ENCODE measurements at places on chromosomes 7 and 10.
A peak's percentile ranks its signal among the peaks of the same experiment; 100 is the strongest.

DNA sequence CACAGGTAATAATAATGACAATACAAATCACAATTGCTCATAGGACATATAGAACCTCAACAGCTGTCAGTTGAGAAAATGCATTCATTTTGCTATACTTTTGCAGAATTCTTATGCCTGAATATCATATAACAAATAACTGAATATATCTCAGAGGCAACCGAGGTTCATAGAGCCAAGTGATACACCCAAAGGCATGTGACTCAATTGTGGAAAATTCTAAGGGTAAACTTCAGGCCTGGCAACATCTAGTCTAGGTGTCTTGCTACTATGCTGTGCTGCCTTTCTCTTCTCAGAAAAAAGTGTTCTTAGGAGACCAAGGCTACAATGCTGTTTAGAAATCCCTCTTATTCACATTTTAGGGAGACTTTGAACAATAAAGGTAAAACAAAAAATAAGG, 270.7 kb downstream of the BAMBI start:
- DNase-seq, result no peak

DNA sequence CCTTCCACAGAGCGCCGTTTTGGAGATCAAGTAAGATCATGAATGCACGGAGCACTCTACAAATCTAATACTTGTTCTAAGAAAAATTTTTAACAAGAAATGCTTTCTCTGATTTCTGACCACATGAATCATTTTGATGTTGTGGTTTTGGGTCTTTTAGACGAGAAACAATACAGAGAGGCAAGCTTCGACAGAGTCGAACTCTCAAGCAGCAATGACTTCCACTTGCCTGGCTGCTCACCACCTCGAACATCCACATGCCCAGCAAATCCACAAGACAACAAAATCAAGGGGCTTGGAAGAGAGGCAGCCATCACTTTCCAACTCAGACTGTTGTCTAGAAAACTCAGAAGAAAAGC, 69.4 kb upstream of the GSDME start:
- DNase-seq, result no peak

- no peak for DNase-seq
Measured at GRCh38 chr10:132359305-132360040, 27.5 kb downstream of the LRRC27 start.

DNA sequence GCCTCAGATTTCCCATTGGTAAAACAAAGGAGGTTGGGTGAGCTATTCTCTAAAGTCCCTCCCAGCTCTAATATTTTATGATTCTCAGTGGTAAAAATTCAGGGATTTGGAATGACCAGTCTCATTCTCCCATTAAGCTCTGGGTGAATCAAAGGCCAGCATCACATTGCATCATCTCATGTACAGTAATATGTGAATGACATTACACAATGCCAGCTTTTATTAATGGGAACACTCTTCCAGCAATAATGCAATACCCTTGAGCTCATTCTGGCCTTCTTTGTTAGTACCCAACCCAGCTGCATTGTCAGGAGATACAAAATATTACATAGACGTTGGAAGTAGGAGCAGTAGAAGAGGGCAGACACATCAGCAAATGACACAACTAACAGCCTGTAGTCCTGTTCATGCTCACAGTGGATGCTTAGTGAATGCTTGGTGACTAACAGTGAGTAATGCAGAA, 100.0 kb upstream of the EGR2 start:
- no peak for DNase-seq

- peak; percentile 86 for DNase-seq
Measured at GRCh38 chr10:22133749-22134624, 83.8 kb downstream of the EBLN1 start.

- no peak for DNase-seq
Measured at GRCh38 chr10:29443745-29444523, 155.1 kb downstream of the LYZL1 start.

Data from RPMI8226 (cell line).